ENCODE measurements at places on chromosomes 2 and 18. TPM values are rescaled to one million over a fixed set of nuclear protein-coding genes. Genes with fewer than 3 reads are reported as not detected.

SULT1C4 gene
- 1.6 TPM for total RNA-seq

DNA sequence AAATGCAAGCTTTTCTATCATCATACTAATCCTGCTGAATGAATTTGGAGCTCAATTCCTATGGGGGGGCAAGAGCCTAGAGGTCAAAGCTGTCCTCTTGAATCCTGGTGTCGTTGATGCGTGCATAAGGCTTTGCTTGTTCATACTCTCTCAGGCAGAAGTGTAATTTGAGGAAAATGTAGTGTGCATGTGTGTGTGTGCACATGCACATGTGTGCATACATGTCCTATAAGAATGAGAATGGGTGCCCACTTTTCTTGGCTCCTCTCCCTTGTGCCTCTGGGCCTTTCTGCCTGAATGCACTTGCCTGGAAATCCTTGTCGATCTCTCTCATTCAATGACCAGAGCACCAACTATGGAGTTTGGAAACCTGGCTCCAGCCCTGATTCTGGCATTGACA lies 28.5 kb upstream of the C18orf32 start:
- DNase-seq, result no peak

SERPINB11 gene
- not detected for total RNA-seq

DNA sequence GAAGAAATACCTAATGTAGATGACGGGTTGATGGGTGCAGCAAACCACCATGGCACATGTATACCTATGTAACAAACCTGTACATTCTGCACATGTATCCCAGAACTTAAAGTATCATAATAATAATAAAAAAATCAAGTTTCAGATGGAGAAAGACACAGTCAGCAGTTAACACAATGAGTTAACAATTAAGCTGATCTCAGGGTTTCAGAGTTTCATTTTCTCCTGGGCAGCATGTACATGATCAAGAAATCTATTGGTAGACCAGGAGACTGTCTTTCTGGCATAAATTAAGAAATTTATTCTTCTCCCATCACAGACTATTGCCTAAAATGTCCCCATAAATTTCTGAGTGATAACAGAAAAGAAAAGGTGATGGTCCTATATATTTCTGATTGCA lies 155.3 kb downstream of the RAD51AP2 start:
- DNase-seq, result no peak

GRCh38 chr2:117536139-117536538 lies 278.4 kb upstream of the DDX18 start:
- DNase-seq, result no peak

SERPINB4 gene
- not detected for total RNA-seq

- DNase-seq, result no peak
Measured at GRCh38 chr18:45054636-45055035, 373.9 kb downstream of the SETBP1 start.

GRCh38 chr2:3162442-3163077 lies 215.1 kb downstream of the EIPR1 start:
- no peak for DNase-seq

GRCh38 chr18:56461151-56461550 lies 177.2 kb downstream of the TXNL1 start:
- no peak for DNase-seq

- DNase-seq, result no peak
Measured at GRCh38 chr2:69641887-69642708, 1.4 kb downstream of the AAK1 start.

- no peak for DNase-seq
Measured at GRCh38 chr2:31247711-31248110, 13.8 kb downstream of the EHD3 start.

DNA sequence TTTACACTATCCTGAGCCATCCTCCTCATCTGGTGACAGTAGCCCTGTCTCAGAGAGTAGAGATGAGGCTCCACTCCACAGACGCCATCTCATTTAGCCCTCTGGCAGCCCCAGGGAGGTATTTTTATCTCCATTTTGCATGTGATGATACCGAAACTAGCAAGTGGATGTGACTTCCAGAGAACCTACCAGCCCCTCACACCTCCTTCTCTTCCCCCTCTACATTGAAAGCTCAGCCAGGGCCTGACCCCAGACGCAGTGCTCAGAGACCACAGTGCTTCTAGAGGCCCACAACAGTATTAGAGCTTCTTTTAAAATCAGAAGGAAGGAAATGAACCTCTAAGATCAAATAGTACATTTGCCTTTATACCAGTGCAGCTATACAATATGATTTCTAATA lies 8.3 kb downstream of the GYPC start:
- DNase-seq, result no peak

KRTCAP3 gene
- 4.2 TPM for total RNA-seq

GRCh38 chr2:28683100-28683706 lies 68.4 kb upstream of the PPP1CB start:
- DNase-seq, result no peak

IL37 gene
- total RNA-seq, result not detected

C2orf81 gene
- total RNA-seq, result 3.7 TPM

GRCh38 chr18:9627642-9628041 lies 13.3 kb upstream of the PPP4R1 start:
- DNase-seq, result no peak

DNA sequence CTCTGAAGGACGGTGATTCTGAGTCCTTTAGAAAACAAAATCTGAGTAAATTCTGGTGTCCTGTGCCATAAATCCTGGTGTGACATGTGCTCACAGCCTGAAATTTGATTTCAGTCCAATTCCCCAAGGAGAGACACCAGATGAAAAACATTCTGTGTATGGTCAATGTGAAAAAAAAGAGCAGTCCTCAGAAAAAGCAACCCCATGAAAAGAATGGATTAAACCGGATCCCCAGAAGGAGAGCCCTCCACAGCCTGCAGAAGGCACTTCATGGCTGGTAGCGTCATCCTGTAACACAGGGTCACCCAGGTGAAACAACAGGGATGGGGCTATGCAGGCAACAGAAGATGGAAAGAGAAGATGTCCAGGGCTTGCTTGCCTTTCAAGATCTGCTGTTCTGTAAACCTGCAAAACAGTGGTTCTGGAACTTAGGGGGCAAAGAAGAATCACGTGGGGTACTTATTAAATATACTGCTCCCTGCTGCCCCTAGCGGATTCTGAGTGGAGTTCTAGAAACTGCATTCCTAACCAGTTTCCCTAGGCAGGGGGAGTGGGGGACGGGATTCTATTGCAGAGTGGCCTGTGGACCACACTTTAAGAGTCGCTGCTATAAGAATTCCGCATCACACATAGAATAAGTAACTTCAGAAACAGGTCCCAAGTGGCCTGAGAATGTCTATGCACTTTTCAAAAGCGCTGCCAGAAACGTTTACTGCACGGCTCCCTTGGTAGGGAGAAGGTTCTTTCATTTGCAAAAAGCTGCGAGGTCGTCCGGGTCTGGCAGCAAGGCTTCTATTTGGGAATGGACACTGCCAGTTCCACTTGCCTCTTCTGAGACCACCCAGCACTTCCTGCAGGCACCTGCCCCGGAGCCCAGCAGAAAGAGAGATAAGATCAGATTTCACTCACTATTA lies 118.9 kb upstream of the ARL5A start:
- peak; percentile 37 for DNase-seq

GRCh38 chr2:64151476-64151875 lies 7.3 kb upstream of the PELI1 start:
- no peak for DNase-seq

DNA sequence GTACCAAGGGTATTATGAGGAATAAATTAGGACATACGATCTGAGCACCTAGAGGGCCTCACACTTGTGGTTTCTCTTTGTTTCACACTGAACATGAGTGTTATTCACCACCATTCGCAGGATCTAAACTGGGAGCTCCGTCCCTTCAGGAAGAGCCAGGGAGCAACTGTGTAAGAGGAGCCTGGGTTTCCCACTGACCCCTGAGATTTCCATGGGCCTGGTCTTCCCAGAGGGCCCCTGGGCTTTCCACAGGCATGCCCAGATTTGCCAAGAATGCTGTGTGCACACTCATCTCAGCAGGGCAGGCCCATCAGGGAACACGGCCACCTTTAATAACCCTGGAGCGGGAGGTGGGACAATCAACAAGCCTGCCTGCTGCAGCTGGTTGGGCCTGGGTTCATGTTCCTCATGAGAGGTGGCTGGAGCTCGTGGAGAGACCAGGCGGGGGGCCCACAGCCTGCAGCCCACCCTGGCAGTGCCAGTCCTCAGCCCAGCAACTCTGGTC lies 416.8 kb upstream of the MYT1L start:
- no peak for DNase-seq

PLGLB2 gene
- total RNA-seq, result 0.86 TPM

Measured in glutamatergic neuron (in vitro differentiated cells).